Neural cell (in vitro differentiated cells): ENCODE measurements at places on chromosomes 16 and 17. TPM values are rescaled to one million over a fixed set of nuclear protein-coding genes. Genes with fewer than 3 reads are reported as not detected.

The PAGR1 gene
- polyA plus RNA-seq, result 86.8 and 88.7 TPM in 2 replicates

The USH1G gene
- polyA plus RNA-seq, result not detected in 2 replicates

The DNAI2 gene
- not detected in 2 replicates for polyA plus RNA-seq

The PRR11 gene
- 0.16 and 0.22 TPM in 2 replicates for polyA plus RNA-seq

The COG1 gene
- 23.5 and 26.3 TPM in 2 replicates for polyA plus RNA-seq

The TMEM208 gene
- 39.2 and 53.5 TPM in 2 replicates for polyA plus RNA-seq

The CHST6 gene
- polyA plus RNA-seq, result 0.02 TPM in 1 of 2 replicates, not detected in the other

The CD300C gene
- polyA plus RNA-seq, result 0.20 TPM in 1 of 2 replicates, not detected in the other

The EPX gene
- polyA plus RNA-seq, result not detected in 2 replicates

The LRRC37A gene
- polyA plus RNA-seq, result 3.0 and 5.0 TPM in 2 replicates

The PRCD gene
- 13.2 and 22.5 TPM in 2 replicates for polyA plus RNA-seq

The CLN3 gene
- 32.2 and 37.0 TPM in 2 replicates for polyA plus RNA-seq

The CCDC43 gene
- 33.4 and 53.3 TPM in 2 replicates for polyA plus RNA-seq

The TP53TG3C gene
- polyA plus RNA-seq, result not detected in 2 replicates

The RNF43 gene
- not detected in 2 replicates for polyA plus RNA-seq

The KRTAP4-5 gene
- not detected in 2 replicates for polyA plus RNA-seq

The MLYCD gene
- 2.4 and 3.3 TPM in 2 replicates for polyA plus RNA-seq

The CIBAR2 gene
- not detected in 2 replicates for polyA plus RNA-seq

The ACAP1 gene
- 0.66 and 9.2 TPM in 2 replicates for polyA plus RNA-seq

The PTX4 gene
- not detected in 2 replicates for polyA plus RNA-seq

The KRT25 gene
- 0.19 and 0.56 TPM in 2 replicates for polyA plus RNA-seq

The TRPV2 gene
- polyA plus RNA-seq, result not detected in 2 replicates

The BAHCC1 gene
- 12.4 and 14.2 TPM in 2 replicates for polyA plus RNA-seq

The LDAF1 gene
- 10.8 and 25.4 TPM in 2 replicates for polyA plus RNA-seq

The KRTAP16-1 gene
- not detected in 2 replicates for polyA plus RNA-seq

The C17orf100 gene
- 10.3 and 12.4 TPM in 2 replicates for polyA plus RNA-seq

The CFAP97D1 gene
- 0.09 TPM in 1 of 2 replicates, not detected in the other for polyA plus RNA-seq

The CDRT4 gene
- 22.5 and 26.9 TPM in 2 replicates for polyA plus RNA-seq

The PRSS22 gene
- polyA plus RNA-seq, result not detected in 2 replicates

The SCGB1C2 gene
- not detected in 2 replicates for polyA plus RNA-seq

The MRPS34 gene
- polyA plus RNA-seq, result 113 and 152 TPM in 2 replicates

The TP53TG3F gene
- polyA plus RNA-seq, result not detected in 2 replicates

The TNFSF12 gene
- polyA plus RNA-seq, result not detected in 2 replicates

The SNTB2 gene
- 7.0 and 8.2 TPM in 2 replicates for polyA plus RNA-seq

The PRM2 gene
- polyA plus RNA-seq, result not detected in 2 replicates

The RAMP2 gene
- polyA plus RNA-seq, result 0.96 and 2.1 TPM in 2 replicates

The THOC6 gene
- 11.4 and 23.0 TPM in 2 replicates for polyA plus RNA-seq

The KRT27 gene
- not detected in 2 replicates for polyA plus RNA-seq

The HBA1 gene
- polyA plus RNA-seq, result not detected in 2 replicates

The GP1BA gene
- polyA plus RNA-seq, result not detected in 2 replicates

The TNFRSF13B gene
- polyA plus RNA-seq, result not detected in 2 replicates

The TCAP gene
- 3.3 and 3.7 TPM in 2 replicates for polyA plus RNA-seq

The MMP15 gene
- polyA plus RNA-seq, result 18.5 and 18.7 TPM in 2 replicates

The ATPAF2 gene
- polyA plus RNA-seq, result 30.5 and 33.3 TPM in 2 replicates

The E2F4 gene
- polyA plus RNA-seq, result 112 and 140 TPM in 2 replicates

The TBC1D26 gene
- polyA plus RNA-seq, result 4.1 and 7.5 TPM in 2 replicates

The PIRT gene
- 0.06 TPM in 1 of 2 replicates, not detected in the other for polyA plus RNA-seq

The MMP28 gene
- polyA plus RNA-seq, result 0.31 TPM in 1 of 2 replicates, not detected in the other

The DDX28 gene
- 13.9 and 18.0 TPM in 2 replicates for polyA plus RNA-seq

The SYT17 gene
- 3.0 and 5.5 TPM in 2 replicates for polyA plus RNA-seq

The TMEM170A gene
- polyA plus RNA-seq, result 32.2 and 35.9 TPM in 2 replicates

The TRIM65 gene
- polyA plus RNA-seq, result 1.5 and 1.7 TPM in 2 replicates

The TMEM106A gene
- 2.3 TPM in 1 of 2 replicates, not detected in the other for polyA plus RNA-seq
